ENCODE measurements at places on chromosomes 6 and 20. TPM values are rescaled to one million over a fixed set of nuclear protein-coding genes. Genes with fewer than 3 reads are reported as not detected.

Gene CNKSR3
- 13.4 TPM for polyA plus RNA-seq

Gene SAMD10
- polyA plus RNA-seq, result 3.0 TPM

Gene ADGB
- not detected for polyA plus RNA-seq

Gene PRR18
- 1.1 TPM for polyA plus RNA-seq

Gene PABPC1L
- polyA plus RNA-seq, result 15.7 TPM

Gene LKAAEAR1
- 0.18 TPM for polyA plus RNA-seq

Gene PRDM13
- polyA plus RNA-seq, result not detected

Gene FKBP1C
- 0.25 TPM for polyA plus RNA-seq

Measured in forelimb muscle (tissue), 1 donor.